ENCODE measurements at places on chromosomes 5 and 9.
A peak's percentile ranks its signal among the peaks of the same experiment; 100 is the strongest.

- no peak for DNase-seq
Measured at GRCh38 chr5:6830643-6831239, 117.5 kb downstream of the TENT4A start.

DNA sequence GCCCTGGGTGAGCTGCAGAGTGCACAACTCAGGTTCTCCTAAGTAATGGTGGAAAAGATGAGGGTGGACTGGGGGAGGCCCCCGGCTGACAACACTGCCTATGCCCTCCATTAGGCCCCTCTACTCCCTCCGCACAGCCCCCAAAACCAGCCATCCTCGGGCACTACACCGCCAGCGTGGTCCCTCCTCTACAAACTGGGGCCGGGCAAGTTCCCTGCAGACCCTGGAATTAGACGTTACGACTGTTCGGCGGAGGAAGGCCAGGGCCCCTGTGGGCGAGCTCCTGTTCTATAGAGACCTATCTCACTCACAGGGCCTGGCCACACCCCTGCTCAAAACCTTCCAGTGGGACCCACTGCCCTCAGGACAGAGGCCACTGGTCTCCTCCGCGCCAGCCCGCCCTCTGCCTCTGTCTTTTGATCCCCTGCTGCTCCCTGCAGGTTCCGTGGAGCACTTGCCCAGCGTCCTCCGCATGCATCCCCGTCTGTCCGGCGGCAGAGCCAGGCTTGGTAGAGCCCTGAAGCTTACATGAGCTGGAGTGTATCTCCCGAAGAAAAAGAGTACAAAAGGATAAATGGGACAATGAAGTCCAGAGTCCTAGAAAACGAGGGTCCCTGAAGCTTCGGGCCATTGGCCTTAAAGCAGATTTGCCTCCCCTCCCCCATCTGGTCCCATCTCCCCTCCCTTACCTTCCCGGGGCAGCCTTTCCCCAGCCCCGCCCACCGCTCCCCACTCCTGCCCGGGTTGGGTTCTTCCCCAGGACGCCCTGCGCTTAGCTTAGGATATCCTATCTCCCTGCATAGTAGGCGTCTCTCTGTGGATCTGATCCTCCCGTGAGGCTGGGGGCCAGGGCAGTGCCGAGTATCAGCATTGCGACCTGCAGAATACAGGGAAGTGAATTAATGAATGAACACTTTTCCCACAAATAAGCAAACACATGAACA is 71.3 kb downstream of the HRH2 start:
- DNase-seq: no peak

GRCh38 chr9:129569502-129570449 is 51.1 kb downstream of the C9orf50 start:
- peak; percentile 42 for DNase-seq

- DNase-seq: peak; percentile 32
Measured at GRCh38 chr5:61673007-61673735, 341.1 kb downstream of the ZSWIM6 start.

- DNase-seq: peak; percentile 71
Measured at GRCh38 chr5:108003178-108003577, 332.4 kb upstream of the EFNA5 start.

GRCh38 chr5:140595538-140596300 is 31.1 kb downstream of the SLC35A4 start:
- no peak for DNase-seq

DNA sequence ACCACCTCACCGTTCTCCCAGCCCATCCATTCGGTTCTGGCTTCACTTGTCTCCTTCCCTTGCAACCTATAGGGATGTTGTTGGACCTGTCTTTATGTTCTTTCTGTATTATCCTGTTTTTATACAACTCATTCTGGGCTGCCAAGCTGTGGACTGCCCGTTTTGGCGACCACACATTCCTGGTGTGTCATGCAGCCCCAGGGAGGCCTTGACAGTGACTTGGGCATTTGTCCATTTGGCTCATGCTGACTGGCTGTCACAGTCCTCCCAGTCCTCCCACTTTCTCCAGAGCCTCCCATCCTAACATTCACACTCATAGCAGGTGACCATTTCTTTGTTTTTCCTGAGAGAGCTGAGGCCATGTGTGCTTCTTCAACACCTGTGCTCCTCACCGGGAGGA is 136.4 kb downstream of the SLF1 start:
- no peak for DNase-seq

GRCh38 chr5:76081811-76082771 is 1.1 kb upstream of the SV2C start:
- no peak for DNase-seq

- DNase-seq: peak; percentile 58
Measured at GRCh38 chr9:18350995-18351595, 122.9 kb upstream of the ADAMTSL1 start.

GRCh38 chr5:35644543-35644942 is 26.9 kb downstream of the SPEF2 start:
- DNase-seq: peak; percentile 42

- DNase-seq: no peak
Measured at GRCh38 chr9:134265078-134265477, 61.2 kb upstream of the RXRA start.

GRCh38 chr5:57414191-57414590 is 68.4 kb downstream of the ACTBL2 start:
- DNase-seq: no peak

- DNase-seq: no peak
Measured at GRCh38 chr9:95572381-95573151, 55.8 kb upstream of the PTCH1 start.

DNA sequence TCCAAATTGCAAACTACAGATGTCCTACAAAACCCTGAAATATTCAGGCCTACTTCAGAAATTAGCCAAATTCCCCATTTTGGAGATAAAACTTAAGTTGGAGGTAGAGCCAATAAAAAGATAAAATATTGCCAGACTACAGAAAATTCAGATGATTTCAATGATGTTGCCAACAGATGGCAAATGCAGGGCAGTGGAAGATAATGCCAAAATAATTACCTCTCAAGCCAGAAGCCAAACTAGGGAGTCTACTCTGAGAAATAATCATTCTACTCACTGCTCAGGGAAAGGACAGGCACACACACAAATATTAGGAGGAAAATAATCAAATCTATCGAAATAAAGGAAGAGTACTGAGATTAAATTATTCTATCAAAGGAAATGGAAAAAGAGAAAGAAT is 347.5 kb upstream of the CCNG1 start:
- DNase-seq: no peak

DNA sequence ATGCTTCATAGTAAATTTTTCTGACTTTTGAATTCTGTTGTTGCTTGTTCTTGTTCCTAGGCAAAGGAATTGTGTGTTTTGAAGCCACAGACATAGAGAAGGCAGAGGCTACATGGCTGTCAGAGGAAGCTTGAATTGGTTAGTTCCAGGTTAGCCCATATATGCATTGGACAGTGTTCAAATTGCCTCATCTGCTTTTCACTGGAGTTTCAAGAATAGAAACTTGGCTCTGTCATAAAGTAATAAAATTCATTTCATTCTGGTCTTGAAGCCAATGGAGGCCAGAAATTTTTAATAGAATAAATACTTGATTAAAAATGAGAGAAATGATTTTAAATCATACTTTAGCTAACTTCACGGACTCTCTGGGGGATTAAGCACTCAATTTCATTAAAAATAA is 178.0 kb downstream of the YIPF5 start:
- no peak for DNase-seq

GRCh38 chr5:32692036-32692746 is 18.9 kb upstream of the NPR3 start:
- peak; percentile 37 for DNase-seq

DNA sequence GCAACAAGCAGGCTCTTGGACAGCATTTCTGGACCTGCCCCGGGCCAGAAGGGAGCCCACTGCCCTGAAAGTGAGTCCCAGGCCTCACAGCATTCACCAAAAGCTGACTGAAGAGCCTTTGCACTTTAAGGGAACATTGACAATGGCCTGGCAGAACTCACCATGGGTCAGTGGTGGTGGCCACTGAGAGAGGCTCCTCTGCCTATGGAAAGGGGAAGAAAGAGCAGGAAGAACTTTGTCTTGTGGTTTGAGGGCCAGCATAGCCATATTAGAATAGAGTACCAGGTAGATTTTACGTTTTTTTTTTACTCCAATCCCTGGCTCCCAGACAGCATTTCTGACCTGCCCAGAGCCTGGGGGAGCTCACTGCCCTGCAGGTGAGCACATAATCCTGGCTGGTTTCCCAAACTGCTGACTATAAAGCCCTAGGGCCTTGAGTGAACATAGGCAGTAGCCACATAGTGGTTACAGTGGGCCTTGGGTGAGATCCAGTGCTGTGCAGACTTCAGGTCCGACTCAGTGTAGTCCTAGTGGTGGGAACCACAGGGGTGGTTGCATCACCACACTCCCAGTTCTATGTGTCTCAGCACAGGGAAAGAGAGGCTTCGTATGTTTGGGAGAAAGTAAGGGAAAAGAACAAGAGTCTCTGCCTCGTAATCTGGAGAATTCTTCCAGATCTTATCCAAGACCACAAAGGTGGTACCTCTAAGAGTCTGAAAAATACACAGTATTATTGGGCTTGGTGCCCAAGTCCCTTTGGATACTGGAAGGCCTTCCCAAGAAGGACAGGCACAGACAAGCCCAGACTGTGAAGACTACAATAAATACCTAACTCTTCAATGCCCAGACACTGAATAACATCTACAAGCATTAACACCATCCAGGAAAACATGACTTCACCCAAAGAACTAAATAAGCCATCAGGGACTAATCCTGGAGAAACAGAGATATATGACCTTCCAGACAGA is 89.5 kb downstream of the TSSK1B start:
- DNase-seq: peak; percentile 91

DNA sequence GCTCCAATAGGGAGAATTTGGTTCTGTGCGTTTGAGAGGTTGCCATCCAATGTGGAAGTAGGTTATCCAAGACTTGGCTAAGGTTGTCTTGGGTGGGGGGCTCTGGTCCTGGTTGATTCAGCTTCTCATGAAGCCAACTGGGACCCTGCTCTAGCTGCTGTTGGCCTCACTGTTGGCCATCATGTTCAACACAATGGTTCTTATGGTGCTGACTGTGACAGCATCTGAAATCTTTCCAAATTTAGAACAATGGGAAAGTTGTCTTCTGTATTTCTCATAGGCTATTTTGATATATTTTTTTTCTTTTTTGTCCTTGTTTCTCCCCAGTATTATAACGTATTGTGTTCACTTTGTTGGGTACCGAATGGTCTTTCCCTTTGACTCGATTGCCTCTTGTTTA is 71.9 kb downstream of the GDNF start:
- no peak for DNase-seq

- no peak for DNase-seq
Measured at GRCh38 chr9:106156465-106156864, 462.1 kb downstream of the TMEM38B start.

DNA sequence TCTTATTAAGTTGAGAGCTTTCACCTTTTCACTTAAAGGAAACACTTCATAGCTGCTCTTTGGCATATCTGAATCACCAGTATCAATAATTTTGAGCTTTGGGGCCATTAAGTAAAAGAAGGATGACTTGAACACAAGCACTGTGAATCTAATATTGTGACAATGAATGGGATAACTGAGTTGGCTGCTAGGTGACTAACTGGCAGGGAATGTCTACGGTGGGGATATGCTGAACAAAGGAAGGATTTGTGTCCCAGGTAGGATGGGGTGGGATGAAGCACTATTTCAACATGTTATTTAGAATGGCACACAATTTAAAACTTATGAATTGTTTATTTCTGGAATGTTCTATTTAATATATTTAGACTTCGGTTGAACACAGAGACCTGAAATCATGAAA is 123.6 kb downstream of the TEX10 start:
- DNase-seq: no peak

All from amniotic epithelial cell (primary cell).